Frontal cortex (tissue), 4 donors: ENCODE measurements at places on chromosomes 6 and 20.

- no peak for DNase-seq
Observed at GRCh38 chr6:93177438-93177837, 241.9 kb downstream of the EPHA7 start.

DNA sequence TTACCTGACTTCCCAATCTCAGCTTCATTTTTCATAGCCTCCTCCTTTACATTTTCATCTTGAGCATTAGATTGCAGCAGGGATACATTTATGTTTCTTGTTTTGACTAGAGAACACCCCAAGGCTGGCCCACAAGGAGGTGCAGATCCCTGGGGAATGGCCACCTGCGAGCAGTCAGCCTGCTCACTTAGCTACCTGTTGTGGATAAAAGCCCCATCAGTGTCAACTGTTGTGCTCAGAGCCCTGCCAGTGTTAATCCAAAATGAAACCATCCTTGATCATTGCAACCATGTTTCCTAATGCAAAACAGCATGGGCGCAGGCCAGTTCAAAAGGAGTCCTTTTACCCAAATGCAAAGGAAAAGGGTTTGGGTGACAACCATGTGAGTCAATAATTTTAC is 50.8 kb downstream of the CNR1 start:
- no peak for DNase-seq

DNA sequence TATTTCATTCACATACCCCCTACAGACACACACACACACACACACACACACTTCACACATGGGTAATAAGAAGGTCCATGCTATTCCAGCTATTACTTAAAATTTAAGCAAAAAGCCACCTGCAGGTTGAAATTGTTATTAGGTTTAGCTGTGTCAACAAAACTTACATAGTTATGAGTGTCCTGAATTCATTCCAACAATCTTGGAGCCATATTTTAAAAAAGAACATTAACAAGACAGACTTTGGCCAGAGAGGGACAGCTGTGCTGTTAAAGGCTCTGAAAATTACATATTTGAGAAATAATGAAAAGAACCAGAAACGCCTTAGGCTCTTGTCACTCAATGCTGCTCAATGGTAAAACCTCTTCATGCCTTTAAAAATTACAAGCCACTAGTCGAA is 455.3 kb downstream of the EPM2A start:
- no peak for DNase-seq

GRCh38 chr20:23371496-23371895 is 9.5 kb downstream of the GZF1 start:
- no peak for DNase-seq

DNA sequence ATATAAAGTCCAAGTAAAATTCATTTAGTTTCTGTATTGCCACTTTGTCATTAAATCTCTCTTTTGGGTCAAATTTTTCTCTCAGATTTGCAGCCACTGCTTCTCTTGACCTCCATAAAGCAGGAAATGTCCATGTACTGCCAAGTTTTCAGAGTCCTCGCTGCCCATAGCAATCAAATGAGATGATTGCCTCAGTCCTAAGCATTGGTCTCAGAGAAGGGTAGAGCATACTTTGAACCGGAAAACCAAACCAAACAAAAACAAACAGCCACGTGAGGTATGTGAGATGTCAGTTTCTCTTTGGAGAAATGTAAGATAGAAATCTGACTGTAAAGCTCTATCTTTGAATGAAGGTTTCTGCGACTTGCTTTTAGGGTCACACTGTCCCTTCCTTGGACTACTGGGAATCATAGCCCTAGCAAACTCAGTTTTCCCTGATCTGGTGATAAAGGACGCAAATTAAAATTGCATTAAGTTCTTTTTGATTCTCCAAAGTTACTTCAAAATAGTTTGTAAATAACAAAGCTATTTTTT is 505.4 kb upstream of the CITED2 start:
- DNase-seq, result no peak

DNA sequence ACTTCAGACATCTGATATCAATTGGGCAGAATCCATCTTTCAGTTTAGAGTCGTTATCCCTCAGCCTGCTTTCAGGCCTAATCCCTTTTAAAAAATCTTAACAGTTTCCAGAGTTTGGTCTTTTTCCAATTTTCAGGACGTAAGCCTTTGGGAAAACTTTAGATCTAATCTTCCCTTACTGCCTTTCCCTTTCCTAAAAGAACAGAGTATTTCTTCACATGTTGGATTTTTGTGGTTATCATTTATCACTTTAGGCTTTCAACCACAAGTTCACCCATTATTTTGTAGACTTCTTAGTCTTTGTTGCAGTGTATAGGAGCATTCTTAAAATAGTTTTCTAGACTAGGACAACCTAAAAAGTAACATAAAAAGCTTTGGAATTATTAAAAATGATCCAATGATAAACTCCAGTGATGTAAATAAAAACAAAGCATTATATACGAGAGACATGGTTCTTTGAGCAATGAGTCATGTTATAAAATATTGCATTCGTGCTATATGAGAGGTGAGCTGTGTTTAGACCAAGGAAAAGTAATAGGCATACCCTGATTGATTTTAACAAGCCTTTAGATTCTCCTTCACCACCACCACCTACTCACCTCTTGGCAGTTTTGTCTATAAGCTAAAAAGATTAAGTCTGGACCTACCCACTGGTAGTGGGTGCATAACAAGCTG is 90.4 kb upstream of the MCHR2 start:
- DNase-seq, result no peak

GRCh38 chr20:9686455-9686854 is 152.4 kb downstream of the PAK5 start:
- DNase-seq, result no peak

DNA sequence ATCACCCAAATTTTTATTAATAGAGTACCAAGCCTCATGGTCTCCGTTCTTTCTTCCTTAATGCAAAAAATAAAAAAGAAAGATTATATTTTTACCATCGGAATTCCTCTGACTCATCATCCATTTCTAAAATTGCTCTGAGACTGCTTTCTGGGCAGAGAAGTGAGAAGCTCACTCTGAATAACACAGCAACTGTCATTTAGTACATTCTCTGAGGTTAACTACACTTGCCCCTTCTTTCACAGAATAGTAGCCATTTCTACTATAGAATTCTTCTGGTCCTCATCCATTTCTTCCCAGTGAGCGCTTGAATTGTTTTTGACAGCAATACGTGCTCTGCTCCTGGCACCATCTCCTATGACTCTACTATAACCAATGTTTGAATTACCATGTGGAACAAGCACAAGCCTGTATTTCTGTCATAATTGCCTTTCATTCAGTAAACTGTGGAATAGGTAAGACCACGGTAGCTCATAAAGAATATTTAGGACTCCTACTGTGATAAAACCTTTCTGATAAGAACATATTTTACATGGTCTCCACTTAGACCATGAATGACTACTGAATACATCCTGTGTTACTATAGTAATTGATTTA is 435.5 kb upstream of the NRSN1 start:
- DNase-seq, result no peak
